ENCODE measurements at places on chromosomes 5 and 9.

- no peak for DNase-seq
These were observed 95.6 kb downstream of the HSPA4 start for GRCh38 chr5:133147411-133147810.

DNA sequence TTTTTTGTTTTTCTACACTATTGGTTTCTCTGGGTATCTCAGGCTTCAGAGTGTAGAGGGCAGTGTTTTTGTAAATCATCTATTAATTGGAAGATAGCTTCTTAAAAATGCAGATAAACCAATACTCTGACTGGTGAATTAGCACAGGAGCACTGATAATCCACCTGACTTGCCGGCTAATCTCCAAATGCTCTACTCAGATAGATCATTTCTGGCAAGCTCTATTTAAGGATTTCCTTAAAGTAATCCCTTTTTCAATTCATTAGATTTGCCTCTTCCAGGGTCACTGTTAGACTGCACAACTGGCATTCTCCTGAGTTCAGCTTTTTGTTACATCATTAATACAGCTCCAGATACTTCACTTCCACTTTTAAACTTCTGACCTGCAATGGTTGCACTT, 1390.3 kb upstream of the NUDT12 start:
- DNase-seq = no peak

- DNase-seq = no peak
These were observed 650.3 kb downstream of the CCDC171 start for GRCh38 chr9:16202914-16203728.

GRCh38 chr9:128188209-128188608, 3.2 kb downstream of the CIZ1 start:
- no peak for DNase-seq

GRCh38 chr5:32461441-32462120, 17.0 kb upstream of the ZFR start:
- no peak for DNase-seq

- no peak for DNase-seq
These were observed 149.9 kb upstream of the FBN2 start for GRCh38 chr5:128687930-128688329.

DNA sequence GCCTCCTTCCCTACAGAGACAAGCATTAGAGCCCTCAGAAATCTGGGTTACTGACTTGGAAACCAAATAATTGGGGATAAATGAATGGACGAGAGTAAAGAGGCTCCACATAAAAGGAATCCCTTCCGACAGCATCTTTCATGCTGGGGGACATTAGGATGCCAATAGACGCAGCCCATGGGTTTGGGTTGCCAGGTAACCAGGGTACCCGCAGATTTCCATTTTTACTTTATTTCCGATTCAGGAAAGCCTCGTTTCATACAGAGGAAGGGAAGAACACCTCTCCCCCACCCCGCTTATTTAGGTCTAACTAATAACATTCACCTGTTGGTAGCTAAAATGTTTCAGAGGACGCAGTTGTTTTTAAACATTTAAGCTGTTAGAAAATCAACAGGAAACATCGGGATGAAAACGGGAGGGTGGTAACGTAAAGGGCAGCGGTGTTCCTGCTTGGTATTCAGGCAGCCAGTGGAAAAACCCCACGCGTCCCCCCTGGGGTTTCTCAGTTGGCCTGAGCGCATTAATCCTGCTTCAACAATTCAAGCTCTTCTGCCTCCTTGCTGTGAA, 179.5 kb downstream of the YTHDC2 start:
- DNase-seq = no peak

- DNase-seq = no peak
These were observed 37.3 kb upstream of the TMEM252 start for GRCh38 chr9:68577774-68578591.

DNA sequence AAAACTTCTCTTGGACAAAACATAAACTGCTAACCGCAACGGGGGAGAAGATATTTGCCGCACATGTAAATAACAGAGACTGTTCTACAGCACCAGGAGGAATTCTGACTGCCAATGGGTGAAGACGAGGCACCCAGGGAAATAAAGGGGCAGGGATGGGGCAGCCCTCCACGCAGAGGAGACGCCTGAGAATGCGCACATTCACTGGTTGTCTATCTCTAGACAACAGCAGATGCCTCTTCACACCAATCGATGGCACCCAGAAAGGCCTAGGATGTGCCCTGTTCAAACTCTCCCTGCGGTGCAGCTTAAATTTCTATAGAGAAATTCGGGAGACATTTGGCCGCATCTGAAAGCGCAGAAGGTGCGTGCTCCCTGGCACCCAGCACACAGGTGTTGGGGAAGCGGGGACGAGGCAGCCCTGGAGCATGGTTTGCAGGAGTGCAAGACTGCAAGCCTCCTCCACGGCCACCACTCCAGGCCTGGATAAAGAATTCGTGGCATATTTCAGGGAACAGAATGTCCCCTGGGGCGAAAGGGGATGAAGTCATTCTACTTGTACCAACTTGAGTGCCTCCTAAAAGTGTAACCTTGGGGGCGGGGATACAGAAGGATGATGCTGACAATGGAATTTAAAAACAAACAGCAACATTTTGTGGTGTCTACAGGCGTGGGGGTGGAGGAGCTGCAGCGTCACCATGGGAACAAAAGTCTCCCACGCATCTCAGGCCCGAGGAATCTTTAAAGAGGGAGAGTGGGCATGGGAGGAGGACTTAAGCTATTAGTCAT, 6.3 kb upstream of the IRX2 start:
- no peak for DNase-seq

- no peak for DNase-seq
These were observed 175.6 kb downstream of the CD180 start for GRCh38 chr5:67021031-67021430.

DNA sequence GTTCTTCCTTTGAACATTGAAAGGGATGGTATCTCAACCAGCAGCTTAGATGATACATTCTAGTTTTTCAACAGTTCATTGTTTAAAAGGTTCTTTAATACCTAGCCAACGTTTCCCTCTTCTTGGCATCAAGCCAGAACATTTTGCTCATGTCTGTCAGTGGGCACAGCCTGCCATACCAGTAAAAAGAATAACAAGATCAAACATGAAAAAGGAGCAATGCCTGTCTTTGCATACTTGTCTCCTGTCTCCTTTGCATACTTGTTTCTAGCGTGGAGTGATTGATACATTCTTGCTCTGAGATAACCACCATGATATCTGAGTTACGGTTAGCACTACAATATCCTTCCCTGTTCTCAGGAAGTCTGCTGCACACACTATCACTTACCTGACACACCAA, 248.6 kb upstream of the DAPK1 start:
- DNase-seq = peak; percentile 71

GRCh38 chr5:1666812-1667588, 132.6 kb downstream of the MRPL36 start:
- DNase-seq = peak; percentile 31

GRCh38 chr5:132232465-132232864, 4.8 kb upstream of the P4HA2 start:
- DNase-seq = no peak

GRCh38 chr5:140339636-140340035, 6.8 kb downstream of the HBEGF start:
- DNase-seq = no peak

GRCh38 chr9:132997591-132997990, 19.1 kb downstream of the GFI1B start:
- no peak for DNase-seq

DNA sequence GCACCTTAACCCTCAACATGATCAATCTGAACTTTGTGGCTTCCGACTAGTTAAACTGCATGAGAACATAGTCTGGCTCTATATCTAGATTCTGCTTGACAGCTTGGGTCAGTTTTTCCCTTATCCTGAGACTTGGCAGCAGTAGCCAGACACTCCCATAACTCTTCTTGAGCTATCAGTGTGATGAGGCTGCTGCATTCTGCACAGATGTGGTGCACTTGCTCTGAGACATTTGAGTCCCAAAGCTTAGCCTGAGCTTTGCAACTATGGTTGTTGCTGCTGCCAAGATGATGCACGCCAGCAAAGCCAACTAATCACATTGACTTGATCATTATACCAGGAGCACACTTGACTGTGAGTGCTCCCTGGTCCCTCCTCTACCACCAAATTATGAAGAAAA, 36.2 kb downstream of the MOCS2 start:
- DNase-seq = no peak

- peak; percentile 56 for DNase-seq
These were observed 545.2 kb downstream of the CSNK1G3 start for GRCh38 chr5:124056991-124057723.

GRCh38 chr9:135480071-135480939, 723 bp downstream of the PPP1R26 start:
- DNase-seq = no peak

DNA sequence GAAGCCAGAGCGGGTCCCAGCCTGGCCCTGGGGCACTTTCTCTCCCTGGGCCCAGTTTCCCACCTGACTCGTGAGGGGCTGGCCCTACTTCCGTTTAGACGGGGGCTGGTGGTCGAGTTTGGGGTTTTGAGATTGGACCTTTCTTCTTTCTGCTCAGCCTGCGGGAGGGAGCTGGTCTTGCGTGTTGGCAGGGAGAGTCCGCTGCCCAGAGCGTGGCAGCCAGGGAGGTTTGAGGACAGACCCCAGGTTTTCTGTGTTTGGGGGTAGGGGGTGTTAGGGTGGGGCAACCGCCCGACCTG, 6.0 kb upstream of the PITX1 start:
- no peak for DNase-seq

GRCh38 chr9:109811876-109812275, 31.9 kb downstream of the PALM2AKAP2 start:
- no peak for DNase-seq

- no peak for DNase-seq
These were observed 1.3 kb downstream of the CD74 start for GRCh38 chr5:150411245-150411979.

DNA sequence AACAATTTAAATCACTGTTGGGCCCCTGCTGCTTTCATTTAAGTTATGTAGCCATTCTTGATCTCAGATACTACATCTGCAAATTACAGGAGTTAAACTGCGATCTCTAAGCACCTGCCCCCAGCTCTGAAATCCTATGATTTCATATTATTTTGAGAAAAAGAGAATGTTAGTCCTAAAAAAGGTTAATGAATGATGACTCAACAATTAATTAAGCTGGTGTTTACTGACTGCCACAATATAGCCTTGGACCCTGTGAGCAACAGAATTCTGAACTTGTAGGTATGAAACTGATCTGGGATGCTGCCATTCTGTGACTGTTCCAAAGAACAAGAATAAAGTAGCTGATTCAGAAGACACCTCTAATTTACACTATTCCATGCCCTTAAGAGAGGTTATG, 124.4 kb upstream of the FBXL7 start:
- no peak for DNase-seq

GRCh38 chr9:107737987-107738743, 248.6 kb upstream of the KLF4 start:
- peak; percentile 63 for DNase-seq

DNA sequence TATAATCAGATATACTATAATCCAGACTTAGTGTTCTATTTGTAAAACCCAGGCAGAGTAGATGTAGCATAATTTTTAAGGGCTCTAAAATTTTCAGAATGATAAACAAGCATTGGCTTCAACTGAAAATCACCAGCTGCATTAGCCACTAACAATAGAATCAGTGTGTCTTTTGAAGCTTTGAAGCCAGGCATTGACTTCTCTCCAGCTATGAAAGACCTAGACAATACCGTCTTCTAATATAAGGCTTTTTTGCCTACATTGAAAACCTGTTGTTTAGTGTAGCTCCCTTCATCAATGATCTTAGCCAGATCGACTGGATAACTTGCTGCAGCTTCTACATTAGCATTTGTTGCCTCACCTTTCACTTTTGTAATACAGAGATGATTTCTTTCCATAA, 1877.3 kb upstream of the ACO1 start:
- no peak for DNase-seq

DNA sequence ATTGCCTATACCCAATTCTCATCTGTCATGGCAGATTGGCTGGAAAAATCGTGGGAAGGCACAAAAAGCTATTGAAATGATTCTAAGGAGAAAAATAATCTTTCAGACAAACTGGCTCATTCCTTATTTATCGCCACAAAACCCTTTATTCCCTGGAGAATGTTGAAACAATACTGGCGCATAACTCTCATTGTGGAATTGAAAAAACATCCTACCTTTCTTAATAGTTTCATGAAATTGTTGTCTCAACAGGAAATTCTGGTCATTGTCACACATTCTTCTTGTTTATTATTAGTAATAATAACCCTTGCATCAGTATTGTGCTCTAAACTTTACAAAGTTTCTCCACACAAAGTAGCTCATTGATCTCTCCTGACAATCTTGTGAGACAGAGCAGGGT, 48.9 kb upstream of the COL15A1 start:
- no peak for DNase-seq

DNA sequence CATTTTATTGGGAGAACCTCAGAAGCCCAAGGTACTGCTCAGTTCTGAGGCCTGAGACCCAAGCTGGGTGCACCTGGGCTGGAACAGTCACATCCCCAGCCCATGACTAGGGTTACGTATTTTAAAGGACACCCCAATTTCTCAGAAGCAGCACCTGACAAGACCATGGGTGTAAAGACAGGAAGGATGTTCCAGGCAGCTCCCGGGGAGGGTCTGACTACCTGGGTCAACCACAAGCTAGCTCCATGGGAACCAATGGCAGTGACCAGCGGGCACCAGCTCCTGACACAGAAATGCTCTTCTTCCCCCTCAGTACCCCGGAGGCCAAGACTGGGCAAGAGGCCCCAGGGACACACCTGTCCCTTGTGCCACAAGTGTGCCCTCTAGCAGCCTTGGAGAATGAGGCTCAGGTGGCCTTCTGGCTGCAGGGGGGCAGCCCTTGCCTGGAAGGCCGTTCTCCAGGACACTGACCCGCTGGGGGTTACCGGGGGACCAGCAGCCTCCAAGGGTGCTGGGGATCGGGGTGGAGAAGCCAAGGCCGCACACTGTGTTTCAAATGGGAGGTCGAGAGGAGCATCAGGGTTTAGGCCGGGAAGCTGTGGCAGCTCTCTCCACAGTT, 52.6 kb downstream of the IPPK start:
- no peak for DNase-seq

GRCh38 chr9:15697446-15697851, 144.6 kb downstream of the CCDC171 start:
- DNase-seq = no peak

DNA sequence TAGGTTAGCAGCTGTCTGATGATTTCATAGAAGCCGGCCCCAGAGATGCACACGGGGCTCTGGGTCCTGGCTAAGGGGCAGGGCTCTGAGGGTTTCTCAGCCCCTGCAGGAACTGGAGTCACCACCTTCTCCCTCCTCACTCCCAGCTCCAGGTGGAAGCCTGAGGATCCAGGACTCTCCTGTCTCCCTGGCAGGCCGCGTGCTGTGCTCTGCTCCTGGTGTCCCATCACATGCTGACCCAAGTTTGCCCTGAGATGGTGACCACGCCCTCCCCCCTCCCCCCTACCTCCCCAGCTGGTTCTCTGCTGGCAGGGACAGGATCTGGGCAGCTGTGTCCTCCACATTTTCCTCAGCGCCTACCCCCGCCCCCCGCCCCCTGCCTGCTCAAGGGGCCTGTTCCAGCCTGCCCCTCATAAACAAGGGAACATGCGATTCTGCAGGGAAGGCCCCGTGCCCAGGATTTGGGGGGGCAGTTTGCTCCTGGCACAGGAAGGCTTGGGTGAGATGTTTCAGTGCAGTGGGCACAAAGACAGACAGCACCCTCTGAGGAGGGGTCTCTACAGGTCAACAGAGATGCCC, 87.4 kb downstream of the PSD2 start:
- DNase-seq = peak; percentile 85
